ENCODE measurements at places on chromosomes 11 and 22.

DNA sequence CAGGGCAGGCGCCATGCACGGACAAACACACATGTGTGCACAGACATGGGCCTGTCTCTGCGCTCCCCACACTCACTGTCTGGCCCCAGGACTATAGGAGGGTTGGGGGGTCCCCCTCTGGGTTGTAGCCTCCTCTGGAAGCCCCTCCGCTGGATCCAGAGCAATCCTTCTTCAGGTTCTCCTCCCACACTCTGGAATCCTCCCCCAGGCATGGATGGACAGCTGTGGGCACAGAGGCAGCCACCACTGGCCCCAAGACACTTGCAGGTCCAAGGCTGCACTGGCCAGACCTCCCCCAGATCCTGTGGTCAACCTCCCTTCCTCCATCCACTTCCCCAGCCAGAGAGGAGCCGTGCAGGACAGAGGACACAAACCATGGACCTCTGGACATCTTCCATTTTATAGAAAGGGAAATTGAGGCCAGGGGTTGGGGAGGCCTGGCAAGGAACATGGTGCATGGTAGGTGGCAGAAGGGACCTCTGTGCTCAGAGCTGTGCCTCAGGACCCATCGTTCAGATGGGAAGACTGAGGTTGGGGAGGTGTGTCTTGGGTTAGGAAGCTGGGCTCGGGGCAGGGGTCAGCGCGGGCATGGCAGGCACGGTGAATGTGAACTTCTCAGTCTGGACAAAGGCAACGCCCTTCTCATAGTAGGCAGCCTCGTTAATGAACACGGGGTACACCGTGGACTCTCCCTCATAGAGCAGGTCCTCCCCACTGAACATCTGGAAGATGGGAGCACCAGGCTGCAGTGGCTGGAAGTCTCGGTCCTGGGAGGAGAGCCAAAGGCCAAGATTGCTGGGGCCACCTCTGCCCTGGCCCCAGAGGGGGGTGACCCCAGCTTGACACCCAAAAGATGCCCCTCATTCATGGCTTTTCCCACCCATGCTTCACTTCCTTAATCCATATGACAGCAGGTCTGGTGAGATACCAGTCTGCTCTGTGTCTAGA is 2.9 kb upstream of the TBX10 start:
- DNase-seq, result no peak

DNA sequence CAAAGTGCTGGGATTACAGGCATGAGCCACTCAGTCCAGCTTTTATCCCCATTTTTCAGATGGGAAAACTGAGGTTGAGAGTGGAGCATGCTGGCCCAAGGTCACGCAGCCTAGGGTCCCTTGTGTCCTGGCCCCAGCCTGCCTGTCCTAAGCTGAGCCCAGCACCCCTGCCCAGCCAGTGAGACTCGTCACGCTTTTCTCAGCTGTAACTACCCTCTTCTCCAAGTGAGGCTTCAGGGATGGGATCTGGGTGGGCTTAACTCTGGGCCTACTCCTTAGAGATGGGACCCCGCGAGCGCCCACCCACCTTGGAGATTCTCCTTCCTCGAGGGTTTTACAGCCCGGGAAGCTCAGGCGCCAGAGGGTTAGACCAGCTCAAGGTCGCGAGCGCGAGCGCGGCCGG is 390 bp upstream of the TMEM151A start:
- no peak for DNase-seq

DNA sequence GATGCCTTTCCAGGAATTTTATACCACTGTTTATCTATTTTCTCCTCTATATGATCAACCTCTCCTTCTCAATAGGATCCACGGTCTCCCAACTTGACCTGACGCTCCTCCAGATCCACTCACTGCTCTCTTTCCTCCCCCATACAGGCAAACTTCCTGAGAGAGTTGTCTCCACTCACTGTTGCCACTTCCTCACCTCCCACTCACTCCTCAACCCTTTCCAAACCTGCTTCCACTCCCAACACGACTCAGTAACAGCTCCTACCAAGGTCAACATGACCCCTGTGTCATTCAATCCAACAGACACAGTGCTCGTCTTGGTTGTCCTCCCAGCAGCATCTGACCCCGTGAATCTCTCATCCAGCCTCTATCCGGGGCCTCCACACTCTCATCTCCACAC is 3.1 kb downstream of the APBB1 start:
- DNase-seq, result no peak

GRCh38 chr11:96221244-96222070 is 121.5 kb downstream of the MAML2 start:
- no peak for DNase-seq

GRCh38 chr11:2271077-2271326 is 614 bp upstream of the ASCL2 start:
- no peak for DNase-seq

DNA sequence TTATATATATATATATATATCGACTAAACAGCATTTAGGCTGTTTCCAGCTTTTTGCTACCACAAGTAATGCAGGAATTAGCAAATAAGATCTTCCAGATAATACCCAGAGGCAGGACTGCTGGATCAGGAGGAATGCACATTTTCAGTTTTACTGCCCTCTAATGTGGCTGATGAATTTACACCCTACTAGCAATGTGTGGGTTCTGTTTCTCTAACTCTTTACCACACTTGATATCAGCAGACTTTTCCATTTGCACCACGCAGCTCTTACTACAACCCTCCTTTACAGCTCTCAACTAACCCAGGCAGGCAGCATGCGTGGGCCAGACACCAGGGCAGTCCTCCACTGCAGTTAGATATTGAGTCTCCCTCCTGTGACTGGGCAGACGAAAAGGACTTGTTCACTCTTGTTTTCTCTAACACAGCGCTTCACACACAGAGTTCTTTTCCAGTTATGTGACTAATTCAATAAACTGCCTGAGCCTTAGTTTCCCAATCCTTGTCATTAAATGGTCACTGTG is 67.7 kb downstream of the IGLL5 start:
- no peak for DNase-seq

DNA sequence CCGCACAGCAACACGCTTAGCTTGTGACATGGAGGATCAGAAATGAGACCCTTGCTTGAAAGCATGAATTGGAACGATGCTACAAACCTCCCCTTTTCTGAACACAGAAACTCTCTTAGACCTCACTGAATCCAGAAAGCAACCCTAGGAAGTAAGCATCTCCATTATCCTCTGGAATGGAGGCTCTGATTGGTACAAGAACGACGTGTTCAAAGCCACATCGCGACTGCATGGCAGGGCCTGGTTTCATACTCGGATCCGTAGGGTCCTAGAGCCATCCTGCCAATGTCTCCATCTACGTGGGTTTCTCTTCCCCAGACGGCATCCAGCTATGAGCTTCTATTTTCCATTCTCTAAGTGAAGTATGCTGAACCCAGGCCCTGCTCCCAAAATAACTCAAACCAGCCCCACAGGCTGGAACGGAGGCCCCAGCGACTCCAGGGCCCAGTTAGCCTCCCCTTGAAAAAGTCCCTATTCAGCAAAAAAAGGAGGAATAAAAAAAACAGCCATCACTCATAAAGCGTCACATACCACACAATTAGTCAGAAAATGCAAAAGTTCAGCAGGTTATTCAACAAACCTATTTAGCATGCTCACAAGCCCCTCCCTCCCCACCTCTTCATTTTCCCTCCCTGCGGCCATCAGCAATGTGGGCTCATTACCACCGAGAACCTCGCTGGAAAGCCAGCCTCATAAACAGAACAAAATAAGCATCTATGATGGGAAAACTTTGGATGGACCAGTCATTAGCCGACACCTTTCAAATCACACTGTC is 7.1 kb upstream of the MN1 start:
- DNase-seq, result no peak
